ENCODE measurements at places on chromosomes 12 and 14.

GRCh38 chr14:81169711-81170103 lies 51.1 kb downstream of the GTF2A1 start:
- DNase-seq: peak; percentile 52

DNA sequence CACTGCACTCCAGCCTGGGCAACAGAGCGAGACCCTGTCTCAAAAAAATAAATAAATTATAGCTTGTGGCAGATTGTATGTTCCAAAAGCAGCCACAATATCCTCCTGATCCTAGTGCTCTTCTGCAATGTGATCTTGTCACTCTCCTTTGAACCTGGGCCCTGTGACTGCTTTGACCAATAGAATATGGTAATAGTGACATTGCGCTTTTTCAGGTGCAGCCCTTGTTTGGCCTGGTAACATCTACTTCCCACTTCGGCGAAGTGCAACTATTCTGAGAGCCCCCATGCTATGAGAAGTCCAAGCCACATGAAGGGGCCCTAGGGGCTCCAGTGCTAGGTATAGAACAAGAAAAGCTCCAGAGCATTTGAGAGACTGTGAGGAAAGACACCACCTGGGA lies 31.1 kb upstream of the DENND5B start:
- DNase-seq: no peak

DNA sequence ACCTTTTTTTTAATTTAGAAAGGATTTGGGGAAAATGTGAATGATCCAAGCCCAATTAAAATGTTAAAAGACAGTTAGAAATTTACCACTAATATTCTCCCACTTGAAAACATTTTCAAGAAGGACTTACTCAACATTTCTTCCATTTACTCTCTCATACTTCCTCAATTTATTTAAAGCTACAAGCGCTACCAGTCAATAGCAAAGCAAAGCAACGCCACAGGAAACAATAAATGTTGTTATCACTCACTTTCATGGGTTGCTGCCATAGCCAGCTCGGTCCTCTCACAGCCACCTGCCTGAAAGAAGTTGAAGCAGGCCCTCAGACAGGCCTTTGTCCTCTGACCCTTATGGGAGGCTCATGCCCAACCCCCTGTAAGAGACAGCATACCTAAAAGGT lies 6.0 kb upstream of the SOS2 start:
- no peak for DNase-seq

- DNase-seq: no peak
These were observed 32.5 kb upstream of the FGF23 start for GRCh38 chr12:4412056-4412455.

DNA sequence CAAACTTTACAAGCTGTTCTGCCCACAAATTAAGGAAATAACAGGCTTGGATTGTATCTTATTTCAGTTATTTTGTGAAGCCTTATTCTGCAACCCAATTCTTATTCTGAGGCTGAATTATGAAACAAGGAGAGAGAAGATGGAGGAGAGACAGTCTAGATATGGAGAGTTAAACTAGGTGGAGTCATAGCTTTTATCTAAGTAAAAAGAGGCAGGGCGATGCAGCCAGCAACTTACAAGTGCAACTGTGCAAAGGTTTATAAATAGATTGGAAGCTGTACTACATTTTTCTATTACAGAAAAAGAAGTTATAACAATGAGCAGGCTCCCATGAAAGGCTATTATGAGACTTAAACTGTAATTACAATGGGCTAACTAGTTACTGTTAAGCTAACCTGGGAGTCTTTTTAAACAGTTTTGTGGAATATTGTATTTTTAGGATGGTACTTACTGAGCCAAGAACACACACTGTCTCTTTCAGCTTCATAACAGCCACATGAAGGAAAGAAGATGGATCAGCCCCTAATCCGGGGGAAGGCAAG lies 22.4 kb downstream of the NID2 start:
- no peak for DNase-seq

DNA sequence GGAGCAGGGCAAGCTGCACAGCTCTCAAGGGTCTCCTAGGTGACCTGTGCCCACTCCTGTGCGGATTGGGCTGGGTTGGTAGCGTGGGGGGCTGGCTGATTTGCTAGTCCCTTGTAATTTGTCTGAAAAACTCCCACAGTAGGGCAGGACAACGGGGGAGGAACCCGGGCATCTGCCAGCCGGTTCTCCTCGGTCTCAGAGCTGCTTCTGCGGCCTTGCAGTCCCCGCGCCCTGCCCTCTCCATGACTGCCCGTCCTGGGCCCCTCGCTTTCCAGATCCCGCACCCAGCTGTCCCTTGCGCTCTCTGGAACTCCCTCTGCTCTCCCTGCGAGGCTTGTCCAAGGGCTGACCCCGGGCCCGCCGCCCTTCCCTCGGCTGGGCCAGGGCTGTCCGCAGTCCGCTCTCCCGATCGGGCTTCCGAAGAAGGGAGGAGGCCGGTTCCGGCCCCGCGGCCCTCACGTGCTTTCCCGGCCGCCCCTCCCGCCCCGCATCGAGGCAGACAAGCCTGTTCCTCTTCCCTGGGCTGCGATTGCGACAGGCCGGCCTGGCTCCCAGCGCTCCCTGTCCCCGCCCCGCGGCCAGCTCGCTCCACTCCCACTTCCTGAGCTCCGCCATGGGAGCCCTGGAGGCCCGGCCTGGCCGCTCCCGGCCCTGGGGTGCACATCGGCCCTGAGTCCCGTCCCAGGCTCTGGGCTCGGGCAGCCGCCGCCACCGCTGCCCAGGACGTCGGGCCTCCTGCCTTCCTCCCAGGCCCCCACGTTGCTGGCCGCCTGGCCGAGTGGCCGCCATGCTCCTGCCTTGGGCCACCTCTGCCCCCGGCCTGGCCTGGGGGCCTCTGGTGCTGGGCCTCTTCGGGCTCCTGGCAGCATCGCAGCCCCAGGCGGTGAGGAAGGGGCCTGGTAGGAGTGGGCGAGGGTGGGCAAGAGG lies at the start of gene LTBR:
TSS of gene LTBR (plus strand) at position 591 of the 927 bp plus-strand sequence. CDS start at position 788, 197 bp downstream.
- no peak for DNase-seq

- no peak for DNase-seq
These were observed 118.3 kb downstream of the DAAM1 start for GRCh38 chr14:59306775-59307174.

DNA sequence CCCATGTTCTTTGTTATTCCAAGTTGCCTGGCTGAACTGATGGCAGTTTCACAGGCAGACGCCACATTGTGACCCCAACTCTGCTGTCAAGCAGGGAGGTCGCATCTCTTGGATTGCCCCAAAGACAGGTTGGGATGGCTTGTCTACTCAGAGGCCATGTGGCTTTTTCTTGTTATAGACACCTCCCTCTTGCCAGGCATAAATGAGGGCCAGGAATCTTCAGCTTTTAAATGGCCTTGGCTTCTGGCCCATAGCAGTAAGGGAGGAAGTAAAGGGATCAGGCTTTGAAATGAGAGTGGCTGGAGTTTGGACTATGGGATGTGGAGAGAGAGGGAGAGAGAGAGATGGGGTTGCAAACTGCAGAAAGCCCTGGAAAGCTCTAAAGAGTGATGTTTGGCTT lies 215.0 kb downstream of the TBX5 start:
- no peak for DNase-seq

DNA sequence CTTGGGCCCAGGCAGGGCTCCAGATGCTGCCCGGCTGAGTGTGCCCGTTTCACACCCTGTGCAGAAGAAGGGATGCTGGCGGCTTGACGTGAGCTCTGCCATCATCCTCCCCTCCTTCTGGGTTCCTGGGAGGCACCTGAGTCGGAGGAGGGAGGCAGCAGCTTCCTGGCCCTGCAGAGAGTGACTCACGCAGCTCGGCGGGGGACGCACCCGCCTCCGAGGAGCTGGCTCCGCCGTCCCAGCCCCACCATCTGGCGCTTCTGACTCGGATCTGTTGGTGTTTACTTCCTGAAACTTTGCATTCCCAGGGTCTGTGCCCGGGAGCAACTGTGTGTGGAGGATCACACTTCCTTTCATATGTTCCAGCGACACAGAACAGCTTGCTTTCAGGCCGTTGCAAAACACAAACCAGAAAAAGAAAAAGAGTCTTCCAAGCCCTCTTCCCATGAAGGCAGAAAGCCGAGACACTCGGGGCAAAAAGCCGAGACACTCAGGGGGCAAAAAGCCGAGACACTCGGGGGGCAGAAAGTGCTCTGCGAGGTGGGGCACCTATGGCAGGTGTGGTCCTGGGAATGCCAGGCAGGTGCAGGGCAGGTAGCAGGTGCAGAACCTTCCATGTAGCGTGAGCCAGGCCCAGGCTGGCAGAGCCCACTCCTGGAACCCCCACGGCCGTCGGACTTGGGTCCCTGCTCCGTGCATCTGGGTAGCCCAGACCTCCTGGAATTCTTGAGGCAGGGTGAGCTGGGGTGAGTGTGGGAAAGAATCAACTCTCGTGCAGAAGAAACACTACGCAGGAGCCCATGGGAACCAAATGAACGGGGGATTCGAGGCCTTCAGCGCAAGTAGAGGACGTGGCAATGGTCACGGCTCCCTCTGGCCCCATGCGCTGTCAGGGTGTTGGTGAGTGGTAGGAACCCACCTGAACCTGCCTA lies 27.6 kb upstream of the GALNT9 start:
- peak; percentile 85 for DNase-seq

DNA sequence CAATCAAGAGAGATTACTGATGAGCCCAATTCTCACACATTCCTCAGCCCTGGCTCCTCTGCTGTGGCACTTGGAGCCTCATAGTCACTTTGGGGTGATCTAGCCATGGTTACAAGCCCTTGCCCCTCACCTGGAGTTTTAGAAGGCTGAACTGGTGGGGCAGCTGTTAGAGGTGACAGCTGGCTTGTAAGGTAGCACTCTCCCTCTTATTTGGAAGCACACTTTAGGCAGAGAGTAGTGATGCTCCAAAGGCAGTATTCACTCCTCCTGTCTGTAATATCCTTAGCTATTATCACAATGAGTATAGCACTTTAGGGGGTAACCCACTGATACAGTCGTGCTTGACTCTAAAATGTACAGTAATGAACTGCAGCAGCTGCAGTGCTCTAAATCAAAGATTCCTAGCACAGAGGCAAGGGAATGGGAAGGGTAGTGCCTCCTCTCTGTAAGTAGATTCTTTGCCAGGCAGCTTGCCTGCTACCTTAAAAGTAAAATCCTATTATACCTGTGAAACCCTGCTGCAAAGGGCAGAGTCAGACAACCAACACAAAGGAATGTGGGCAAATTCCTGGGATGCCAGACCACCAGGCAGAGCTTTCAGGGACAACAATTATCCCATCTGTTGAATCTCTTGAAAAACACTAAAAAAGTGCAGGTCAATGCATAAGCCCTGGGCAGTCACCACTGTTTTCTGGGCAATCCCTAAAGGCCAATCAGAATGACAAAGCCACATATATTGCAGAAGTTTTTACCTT lies 336.3 kb downstream of the NOVA1 start:
- DNase-seq: no peak

DNA sequence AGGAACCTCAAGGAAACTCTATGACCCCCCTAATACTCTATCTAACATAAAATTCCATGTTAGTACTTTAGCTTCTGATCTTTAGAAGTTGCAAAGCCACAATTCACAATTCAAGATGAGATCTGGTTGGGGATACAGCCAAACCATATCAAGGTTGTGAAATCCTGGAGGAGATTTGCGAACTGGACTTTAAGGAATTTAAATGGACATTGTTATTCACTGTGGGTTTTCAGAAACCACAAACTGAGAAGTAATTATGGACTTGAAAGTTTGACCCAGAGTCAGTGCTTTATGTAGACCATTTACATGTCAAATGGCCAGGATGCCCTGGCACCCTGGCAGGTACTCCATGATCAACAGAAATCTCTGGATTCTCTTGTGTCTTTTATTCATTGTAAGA lies 14.2 kb upstream of the CDKL1 start:
- no peak for DNase-seq

DNA sequence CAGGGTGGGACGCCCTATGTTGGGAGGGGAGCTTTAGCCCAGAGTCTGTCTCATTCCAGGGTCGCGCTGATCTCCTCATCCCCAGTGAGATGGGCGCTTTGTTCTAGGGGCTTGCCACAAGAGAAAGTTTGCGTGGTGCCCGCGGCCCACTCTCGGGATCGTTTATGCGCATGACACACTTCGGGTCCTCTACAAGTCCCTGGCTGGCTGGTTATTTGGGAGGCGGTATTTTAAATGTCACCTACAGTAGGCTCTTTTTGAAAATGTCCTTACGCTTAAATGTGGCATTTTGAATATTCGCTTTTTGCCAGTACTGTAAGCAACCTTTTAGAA lies 541 bp downstream of the GOLT1B start:
- DNase-seq: no peak

GRCh38 chr12:107349839-107350238 lies 256.5 kb upstream of the CRY1 start:
- no peak for DNase-seq

GRCh38 chr12:13784504-13784903 lies 196.9 kb downstream of the GRIN2B start:
- DNase-seq: no peak
